Nasal cavity respiratory epithelium epithelial cell of viscerocranial mucosa (primary cell): ENCODE measurements at places on chromosomes 2 and 18. TPM values are rescaled to one million over a fixed set of nuclear protein-coding genes. Genes with fewer than 3 reads are reported as not detected.

The RUFY4 gene
- not detected in 2 replicates for total RNA-seq

The GORASP2 gene
- 29.7 and 45.8 TPM in 2 replicates for total RNA-seq

The ANKRD44 gene
- total RNA-seq: 0.78 and 1.0 TPM in 2 replicates

The PSMA8 gene
- not detected in 2 replicates for total RNA-seq

The SNRNP27 gene
- 36.9 and 37.9 TPM in 2 replicates for total RNA-seq

The EHD3 gene
- 1.4 and 7.6 TPM in 2 replicates for total RNA-seq

The MRO gene
- not detected in 2 replicates for total RNA-seq

The MAPK4 gene
- total RNA-seq: under 0.01 and 0.07 TPM in 2 replicates

The DYSF gene
- 0.68 and 16.2 TPM in 2 replicates for total RNA-seq

The ST6GAL2 gene
- total RNA-seq: under 0.01 TPM in 1 of 2 replicates, not detected in the other

The EGR4 gene
- total RNA-seq: not detected in 2 replicates

The LINC00305 gene
- not detected in 2 replicates for total RNA-seq

The PRSS56 gene
- total RNA-seq: not detected in 2 replicates

The RGPD8 gene
- 10.3 and 15.4 TPM in 2 replicates for total RNA-seq

The MARCHF4 gene
- total RNA-seq: under 0.01 TPM in 1 of 2 replicates, not detected in the other

The SRD5A2 gene
- total RNA-seq: under 0.01 and 0.07 TPM in 2 replicates

The MXD1 gene
- 46.6 and 50.6 TPM in 2 replicates for total RNA-seq

The STARD6 gene
- 0.34 TPM in 1 of 2 replicates, not detected in the other for total RNA-seq

The ACSL3 gene
- 249 and 268 TPM in 2 replicates for total RNA-seq

The UBXN4 gene
- total RNA-seq: 60.5 and 90.5 TPM in 2 replicates

The FAHD2A gene
- 22.6 and 26.7 TPM in 2 replicates for total RNA-seq

The ACADL gene
- under 0.01 and 1.00 TPM in 2 replicates for total RNA-seq

The SERPINB10 gene
- under 0.01 and 0.43 TPM in 2 replicates for total RNA-seq

The ELMOD3 gene
- 18.5 and 25.6 TPM in 2 replicates for total RNA-seq

The FBXO36 gene
- total RNA-seq: 1.9 and 5.1 TPM in 2 replicates

The RASGRP3 gene
- total RNA-seq: under 0.01 and 0.50 TPM in 2 replicates

The KCNF1 gene
- 0.21 TPM in 1 of 2 replicates, not detected in the other for total RNA-seq

The ASB18 gene
- not detected in 2 replicates for total RNA-seq

The PRKAG3 gene
- not detected in 2 replicates for total RNA-seq

The TSPYL6 gene
- total RNA-seq: not detected in 2 replicates

The CTIF gene
- 17.8 and 44.1 TPM in 2 replicates for total RNA-seq

The TXNDC2 gene
- under 0.01 TPM in 1 of 2 replicates, not detected in the other for total RNA-seq

The SCYGR4 gene
- not detected in 2 replicates for total RNA-seq

The LDAH gene
- total RNA-seq: 10.3 and 20.0 TPM in 2 replicates

The RNF152 gene
- total RNA-seq: 24.6 and 76.5 TPM in 2 replicates

The INHA gene
- total RNA-seq: under 0.01 and 0.36 TPM in 2 replicates

The APLF gene
- 4.1 and 8.7 TPM in 2 replicates for total RNA-seq

The PPP1R1C gene
- 0.68 and 1.2 TPM in 2 replicates for total RNA-seq

The ANKRD30BL gene
- total RNA-seq: not detected in 2 replicates

The QPCT gene
- total RNA-seq: 5.3 and 16.1 TPM in 2 replicates

The TFPI gene
- total RNA-seq: 1.0 and 9.9 TPM in 2 replicates

The NPHP1 gene
- 1.4 and 2.4 TPM in 2 replicates for total RNA-seq

The DUSP11 gene
- 38.3 and 47.5 TPM in 2 replicates for total RNA-seq

The ARHGEF33 gene
- total RNA-seq: under 0.01 and 0.21 TPM in 2 replicates

The RBM43 gene
- 1.0 and 2.6 TPM in 2 replicates for total RNA-seq

The RND3 gene
- total RNA-seq: 354 and 1,220 TPM in 2 replicates

The GDF7 gene
- under 0.01 TPM in 2 replicates for total RNA-seq

The PDE11A gene
- 0.07 TPM in 1 of 2 replicates, not detected in the other for total RNA-seq

The G6PC2 gene
- not detected in 2 replicates for total RNA-seq

The ELOA2 gene
- total RNA-seq: not detected in 2 replicates

The LRRC30 gene
- not detected in 2 replicates for total RNA-seq

The VPS54 gene
- total RNA-seq: 21.2 and 25.6 TPM in 2 replicates

The ARL5A gene
- 63.6 and 87.6 TPM in 2 replicates for total RNA-seq

The IL36B gene
- under 0.01 TPM in 1 of 2 replicates, not detected in the other for total RNA-seq

The EPB41L3 gene
- 0.68 and 2.1 TPM in 2 replicates for total RNA-seq

The UGT1A5 gene
- total RNA-seq: 2.3 TPM in 1 of 2 replicates, not detected in the other

The CELF4 gene
- 0.07 TPM in 1 of 2 replicates, not detected in the other for total RNA-seq

The DLX2 gene
- 0.28 and 0.34 TPM in 2 replicates for total RNA-seq

The PLB1 gene
- total RNA-seq: 0.34 and 1.6 TPM in 2 replicates
